ENCODE measurements at places on chromosomes 7 and 10.

DNA sequence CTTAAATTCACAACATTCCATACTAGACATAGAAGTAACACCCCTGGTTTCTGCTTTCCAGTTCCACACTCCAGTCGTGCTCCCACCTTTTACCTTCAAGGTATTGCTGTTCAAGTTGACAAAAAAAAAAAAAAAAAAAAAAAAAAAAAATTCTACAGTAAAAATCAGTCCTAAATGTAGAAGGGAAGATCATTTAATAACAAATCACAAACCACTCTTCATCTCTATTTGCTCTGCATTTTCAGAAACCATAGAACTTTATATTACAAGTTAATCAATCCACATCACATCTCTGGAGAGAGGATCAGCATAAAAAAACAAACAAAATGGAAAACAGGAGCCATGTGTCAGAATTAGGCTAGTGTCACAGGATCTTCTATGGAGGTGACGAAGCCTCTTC is 206.3 kb upstream of the KLF14 start:
- DNase-seq = no peak

DNA sequence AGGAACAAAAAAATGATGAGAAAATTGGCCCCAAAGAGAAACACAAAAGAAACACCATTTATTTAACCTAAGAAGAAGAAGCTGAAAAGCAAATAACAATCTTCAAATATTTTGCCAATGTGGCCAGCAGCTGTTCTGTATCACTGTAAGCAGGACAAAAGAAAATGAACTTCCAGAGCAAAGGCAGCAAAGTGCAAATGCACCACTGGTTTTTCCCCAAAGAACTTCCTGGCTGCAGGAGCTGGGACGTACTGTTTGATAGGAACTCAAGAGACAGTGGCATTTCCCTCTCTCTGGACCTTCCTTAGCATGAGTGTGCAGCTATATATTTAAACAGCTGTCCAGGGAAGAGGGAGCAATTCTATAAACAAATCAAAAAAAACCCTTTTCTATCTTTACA is 60.4 kb downstream of the RNLS start:
- no peak for DNase-seq

DNA sequence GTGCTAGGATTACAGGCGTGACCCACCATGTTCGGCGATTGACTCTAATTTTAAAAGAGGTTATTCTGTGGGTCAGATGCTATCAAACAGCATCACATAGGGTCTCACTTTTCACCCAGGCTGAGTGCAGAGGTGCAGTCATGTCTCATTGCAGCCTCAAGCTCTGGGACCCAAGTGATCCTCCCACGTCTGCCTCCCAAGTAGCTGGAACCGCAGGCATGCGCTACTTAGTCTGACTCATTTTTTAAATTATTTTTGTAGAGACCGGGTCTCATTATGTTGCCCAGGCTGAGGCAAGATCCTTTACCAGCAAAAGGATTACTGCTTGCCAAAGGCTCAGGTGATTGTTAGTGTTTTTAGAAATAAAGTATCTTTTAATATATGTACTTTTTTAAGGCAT is 42.9 kb upstream of the STOX1 start:
- no peak for DNase-seq

GRCh38 chr10:12566161-12567115 is 217.1 kb downstream of the CAMK1D start:
- no peak for DNase-seq

- no peak for DNase-seq
These were observed 6.1 kb downstream of the TBATA start for GRCh38 chr10:70779088-70779487.

- no peak for DNase-seq
These were observed 161.0 kb downstream of the GRID1 start for GRCh38 chr10:86205306-86206239.

- no peak for DNase-seq
These were observed 2.0 kb downstream of the MUC12 start for GRCh38 chr7:100971111-100972001.

DNA sequence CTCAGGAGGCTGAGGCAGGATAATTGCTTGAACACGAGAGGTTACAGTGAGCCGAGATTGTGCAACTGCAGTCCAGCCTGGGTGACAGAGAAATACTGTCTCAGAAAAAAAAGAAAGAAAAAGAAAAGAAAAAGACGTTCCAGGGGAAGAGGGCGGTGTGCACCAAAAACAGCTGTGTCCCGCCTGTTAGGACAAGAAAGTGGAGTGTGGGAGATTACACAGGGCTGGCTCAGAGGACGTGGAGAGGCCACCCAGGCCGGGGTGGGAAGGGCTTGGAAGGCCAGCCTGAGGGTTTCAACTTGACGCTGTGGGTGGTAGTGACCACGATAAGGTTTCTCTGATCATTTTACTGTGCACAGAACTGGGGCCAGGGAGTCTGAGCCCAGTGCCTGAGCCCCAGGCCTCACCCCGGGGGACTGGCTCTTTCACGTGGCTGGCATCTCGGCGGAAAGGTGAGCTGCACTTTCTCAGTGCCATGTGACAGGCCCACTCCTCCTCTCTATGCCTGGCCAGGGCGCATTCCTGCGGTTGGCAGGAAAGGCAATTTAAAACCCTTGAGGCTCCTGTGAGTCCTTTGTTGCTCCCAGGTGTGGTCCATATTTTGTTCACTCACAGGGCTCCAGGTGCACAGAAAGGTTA is 13.9 kb downstream of the RHBDD2 start:
- no peak for DNase-seq

- no peak for DNase-seq
These were observed 10.9 kb downstream of the C10orf71 start for GRCh38 chr10:49309691-49310411.

GRCh38 chr7:46383605-46384004 is 462.5 kb upstream of the IGFBP3 start:
- no peak for DNase-seq

DNA sequence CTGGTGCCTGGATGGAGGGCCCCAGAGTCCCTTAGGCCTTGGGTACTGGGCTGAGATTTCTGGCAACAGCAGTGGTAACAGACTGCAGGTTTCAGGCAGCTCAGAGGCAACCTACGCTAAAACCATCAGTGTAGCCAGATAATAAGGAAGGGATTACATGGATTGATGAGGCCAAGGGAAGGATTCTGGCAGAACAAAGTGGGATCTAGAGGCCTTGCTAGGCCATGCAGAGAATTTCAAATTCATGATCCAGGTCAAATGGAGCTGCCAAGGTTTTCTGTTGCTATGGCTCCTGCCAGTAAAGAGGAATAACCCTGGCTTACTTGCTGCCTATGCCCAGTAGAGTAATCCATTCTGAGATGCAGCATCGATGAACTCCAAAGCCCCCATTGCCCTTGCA is 445.7 kb downstream of the ADRA2A start:
- DNase-seq = no peak

GRCh38 chr7:106216923-106217542 is 67.8 kb downstream of the NAMPT start:
- no peak for DNase-seq

DNA sequence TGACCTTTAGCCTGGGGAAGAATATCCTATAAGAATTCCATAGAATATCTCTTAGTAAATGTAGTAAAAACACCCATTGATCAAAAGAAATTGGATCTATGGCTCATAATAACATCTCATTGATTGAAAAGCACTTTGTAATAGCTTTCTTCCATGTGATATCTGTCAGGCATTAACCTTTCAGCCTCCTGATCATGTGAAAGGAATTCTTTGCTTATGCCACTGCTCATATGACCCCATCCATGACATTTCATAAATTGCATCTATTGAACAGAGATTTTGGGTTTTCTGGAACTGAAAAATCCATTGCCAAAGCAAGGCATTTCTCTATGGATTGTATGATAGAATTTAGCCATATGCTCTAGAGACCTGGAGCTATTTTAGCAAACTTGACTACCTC is 519.3 kb upstream of the PFKP start:
- no peak for DNase-seq

DNA sequence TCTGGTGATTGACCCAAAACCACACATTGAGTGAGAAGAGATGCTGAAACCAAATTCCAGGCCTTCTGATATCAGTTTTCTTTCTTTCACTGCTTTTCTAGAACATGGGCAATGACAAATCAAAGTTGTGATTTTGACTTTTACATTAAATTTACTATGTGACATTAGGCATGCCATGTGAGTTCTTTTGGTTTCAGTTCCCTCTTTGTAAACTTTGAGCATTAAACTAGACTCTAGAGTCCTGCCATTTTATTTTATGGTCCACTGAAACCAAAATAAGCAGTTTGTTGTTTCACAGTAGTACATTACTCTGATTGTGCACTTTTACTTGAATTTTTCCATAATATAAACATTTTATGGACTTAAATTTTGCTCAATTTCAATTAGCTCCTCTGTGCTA is 381.1 kb upstream of the SEMA3D start:
- DNase-seq = no peak

- DNase-seq = no peak
These were observed 99.0 kb upstream of the FZD1 start for GRCh38 chr7:91165006-91165845.

DNA sequence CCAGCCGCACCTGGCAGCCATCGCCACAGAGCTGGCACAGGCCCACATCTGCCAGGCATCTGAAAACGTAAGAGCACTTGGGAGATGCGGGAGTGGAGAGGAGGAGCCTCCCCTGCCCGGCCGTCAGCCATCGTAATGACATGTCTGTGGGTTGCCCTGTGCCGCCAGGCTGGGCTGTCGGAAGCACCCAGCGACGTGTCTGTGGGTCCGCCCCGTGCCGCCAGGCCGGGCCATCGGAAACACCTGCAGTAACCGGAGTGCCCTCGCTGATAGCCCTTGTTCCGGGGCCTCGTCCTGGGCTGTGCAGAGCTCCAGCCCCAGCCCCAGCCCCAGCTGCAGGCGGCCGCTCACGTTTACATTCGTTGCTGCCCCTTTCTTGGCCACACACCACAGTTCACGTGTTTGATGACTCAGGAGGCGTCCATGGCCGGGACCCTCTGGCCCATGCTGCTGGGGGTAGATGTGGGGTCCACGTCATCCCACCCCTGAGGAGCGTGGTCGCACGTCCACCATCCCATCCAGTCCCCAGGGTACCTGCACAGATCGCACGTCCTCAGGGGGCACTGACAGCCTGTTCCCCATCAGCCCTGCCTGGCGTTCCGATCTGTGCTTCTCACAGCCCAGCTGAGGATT is 30.0 kb upstream of the PRKAR1B start:
- DNase-seq = no peak

DNA sequence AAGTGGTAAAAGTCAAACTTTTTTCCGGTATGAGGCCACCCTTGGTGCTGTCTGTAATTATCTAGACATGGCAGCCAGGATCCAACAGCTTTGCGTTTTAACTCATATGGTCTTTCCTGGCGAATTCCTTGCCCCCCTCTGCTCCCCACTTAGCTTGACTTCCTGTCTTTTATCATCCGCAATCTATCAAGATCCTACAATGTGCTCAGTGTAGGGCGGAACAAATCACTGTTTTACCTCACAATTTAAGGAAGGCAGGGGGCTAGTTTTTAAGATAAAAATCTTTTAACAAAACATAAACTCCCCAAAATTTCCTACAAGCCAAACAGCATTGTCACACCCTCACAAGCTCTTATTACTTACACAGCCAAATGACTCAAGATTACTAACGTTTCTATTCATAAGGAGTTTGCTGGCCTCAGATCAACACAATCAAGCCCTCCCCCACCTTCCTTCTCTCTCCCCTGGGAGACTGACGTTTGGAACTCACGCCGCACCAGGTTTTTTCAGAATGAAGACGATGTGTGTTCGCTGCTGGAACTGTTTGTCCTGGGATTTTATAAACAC is 1.3 kb upstream of the CDK14 start:
- no peak for DNase-seq

DNA sequence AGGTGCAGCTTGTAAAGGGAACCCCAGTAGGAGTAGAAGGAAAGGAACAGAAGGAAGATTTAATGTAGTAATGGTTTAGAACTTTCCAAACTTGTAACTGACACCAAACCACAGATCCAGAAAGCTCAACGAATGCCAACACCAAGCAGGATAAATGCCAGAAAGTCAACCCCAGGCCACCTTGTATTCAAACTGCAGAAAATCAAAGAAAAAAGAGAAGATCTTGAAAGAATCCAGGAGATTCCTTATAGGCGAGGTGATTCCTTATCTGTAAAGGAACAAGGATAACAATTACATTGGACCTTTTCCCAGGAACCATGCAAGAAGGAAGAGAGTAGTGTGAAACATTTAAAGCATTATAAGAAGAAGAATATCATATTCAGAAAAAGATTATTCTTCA is 93.6 kb downstream of the NKX6-2 start:
- no peak for DNase-seq

- DNase-seq = no peak
These were observed 300.7 kb downstream of the XPNPEP1 start for GRCh38 chr10:109622566-109622965.

GRCh38 chr10:15182540-15183207 is 14.2 kb upstream of the NMT2 start:
- DNase-seq = no peak

- DNase-seq = no peak
These were observed 193.8 kb upstream of the PTER start for GRCh38 chr10:16242859-16243613.

- no peak for DNase-seq
These were observed 117.3 kb downstream of the SVIL start for GRCh38 chr10:29517352-29517923.

DNA sequence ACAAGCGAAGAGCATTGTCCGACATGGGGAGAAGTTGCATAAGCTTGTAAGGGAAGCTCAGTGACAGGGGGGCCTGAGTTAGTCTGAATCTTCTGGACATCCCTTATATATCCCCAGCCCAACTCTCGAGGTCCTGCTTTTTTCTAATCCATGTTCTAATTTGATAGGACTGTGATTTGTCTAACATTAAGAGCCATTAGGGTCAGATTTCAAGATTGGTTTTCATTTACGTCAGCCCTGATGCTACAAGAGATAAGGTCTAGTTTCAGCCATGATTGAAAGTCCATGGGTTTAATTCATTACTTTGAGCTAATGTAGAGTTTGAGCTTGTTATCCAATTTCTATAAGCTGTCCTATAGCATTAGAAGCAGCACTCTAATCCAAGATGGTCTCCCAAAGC is 20.3 kb downstream of the TLX1 start:
- no peak for DNase-seq

GRCh38 chr7:33726582-33726981 is 178.8 kb upstream of the BMPER start:
- no peak for DNase-seq

- DNase-seq = no peak
These were observed 21.7 kb upstream of the RET start for GRCh38 chr10:43055217-43055616.

DNA sequence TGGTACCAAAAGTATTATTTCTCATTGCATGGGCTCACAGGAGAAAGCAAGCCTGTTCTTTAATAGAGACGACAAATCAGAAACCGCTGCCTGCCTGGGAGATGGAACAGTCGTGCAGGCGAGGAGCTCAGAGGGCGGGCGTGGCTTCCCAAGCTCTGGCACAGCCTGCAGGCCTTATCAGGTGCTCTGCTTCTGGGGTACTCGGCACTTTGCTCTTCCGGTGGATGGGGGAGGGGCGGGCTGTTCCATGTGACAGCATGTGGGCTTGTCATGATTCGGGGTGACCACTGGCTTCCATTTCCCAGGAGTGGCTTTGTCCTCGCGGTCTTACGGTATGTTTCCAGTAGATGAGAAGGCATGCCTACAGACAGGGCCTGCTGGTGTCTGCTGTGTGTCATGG is 228.6 kb downstream of the MGMT start:
- no peak for DNase-seq
